ENCODE measurements at places on chromosomes 6 and 20.

GRCh38 chr6:148193063-148193680 is 149.5 kb upstream of the SASH1 start:
- DNase-seq: no peak

DNA sequence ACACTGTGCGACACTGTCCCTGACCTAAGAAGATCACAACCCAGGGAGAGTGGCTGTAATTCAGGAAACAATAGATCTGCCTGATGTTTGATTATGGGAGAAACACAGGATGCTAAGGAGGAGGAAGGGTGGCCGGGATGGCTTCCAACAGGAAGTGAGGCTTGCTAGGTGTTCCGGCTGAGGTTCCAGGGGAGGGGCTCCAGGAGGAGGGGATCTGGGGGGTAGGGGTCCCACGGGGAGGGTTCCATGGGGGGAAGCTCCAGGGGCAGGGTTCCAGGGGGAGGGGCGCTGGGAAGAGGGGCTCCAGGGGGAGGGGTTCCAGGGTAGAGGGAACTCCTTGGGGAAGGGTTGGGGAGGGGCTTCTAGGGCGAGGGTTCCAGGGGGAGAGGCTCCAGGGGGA is 48.6 kb downstream of the DAAM2 start:
- DNase-seq: no peak

GRCh38 chr6:38646166-38646878 is 6.6 kb upstream of the BTBD9 start:
- no peak for DNase-seq

DNA sequence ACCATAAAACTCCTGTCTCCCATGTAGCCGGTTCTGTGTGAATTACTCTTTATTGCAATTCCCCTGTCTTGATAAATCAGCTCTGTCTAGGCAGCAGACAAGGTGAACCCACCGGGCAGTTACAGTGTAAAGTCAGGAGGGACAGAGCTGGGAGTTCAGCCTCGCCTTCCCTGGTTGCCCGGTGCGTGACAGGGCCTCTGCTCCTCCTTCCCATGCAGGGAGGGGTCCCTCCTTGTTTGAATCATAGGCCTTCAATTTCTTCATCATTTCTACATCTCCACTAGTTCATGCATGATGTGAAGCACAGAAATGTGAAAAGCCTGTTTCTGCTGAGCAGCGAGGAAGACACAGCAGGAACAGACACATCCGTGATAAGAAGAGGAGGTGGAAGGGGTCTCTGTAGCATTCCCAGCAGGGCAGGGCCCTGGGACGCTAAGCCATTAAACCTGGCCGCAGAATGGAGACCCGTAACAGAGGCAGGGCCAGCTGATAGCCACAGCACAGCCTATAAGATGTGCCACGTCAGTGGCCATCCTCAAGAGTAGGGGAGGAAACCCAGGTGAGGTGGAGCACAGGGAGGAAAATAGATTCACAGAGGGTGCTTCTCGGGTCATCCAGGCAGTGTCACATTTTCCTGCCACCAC is 106.7 kb upstream of the CST7 start:
- DNase-seq: no peak

GRCh38 chr6:119483908-119484307 is 134.3 kb upstream of the MAN1A1 start:
- no peak for DNase-seq

- DNase-seq: no peak
Observed at GRCh38 chr6:133115946-133116345, 125.2 kb upstream of the EYA4 start.

- no peak for DNase-seq
Observed at GRCh38 chr20:46683939-46684750, 5.1 kb downstream of the TP53RK start.

- DNase-seq: no peak
Observed at GRCh38 chr6:154425034-154425433, 68.4 kb upstream of the IPCEF1 start.

DNA sequence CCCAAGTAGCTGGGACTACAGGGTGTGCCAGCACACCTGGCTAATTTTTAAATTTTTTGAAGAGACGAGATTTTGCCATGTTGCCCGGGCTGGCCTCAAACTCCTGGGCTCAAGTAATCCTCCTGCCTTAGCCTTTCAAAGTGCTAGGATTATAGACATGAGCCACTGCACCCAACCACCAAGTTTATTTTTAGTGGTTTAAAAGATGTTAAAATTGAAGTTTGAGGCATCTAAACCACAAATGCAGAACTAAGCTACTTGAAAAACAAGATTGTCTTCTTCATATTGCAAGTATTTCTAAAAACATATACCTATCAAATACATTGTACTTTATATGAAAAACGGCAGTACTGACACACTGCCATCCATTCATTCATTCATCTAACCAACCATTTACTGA is 31.6 kb downstream of the WASF1 start:
- DNase-seq: no peak

- no peak for DNase-seq
Observed at GRCh38 chr20:36479938-36480337, 61.4 kb upstream of the MYL9 start.

DNA sequence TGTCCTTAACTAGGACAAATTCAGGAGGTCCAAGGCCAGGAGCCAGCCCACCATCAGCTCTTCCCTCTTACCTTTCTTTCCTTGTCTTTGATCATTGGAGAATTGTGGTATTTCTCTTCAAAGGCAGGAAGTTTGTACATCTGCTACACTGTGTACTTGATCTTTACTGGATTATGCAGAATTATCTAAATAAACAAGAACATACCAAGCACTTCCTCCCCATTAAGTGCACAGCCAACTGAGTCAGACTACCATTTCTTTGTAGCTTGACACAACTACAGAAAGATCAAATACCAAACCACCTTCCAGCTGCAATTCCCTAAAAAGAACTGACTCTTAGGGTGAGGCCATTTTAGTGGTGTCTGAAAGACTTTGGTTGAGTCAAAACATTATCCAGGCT is 195.1 kb downstream of the HDGFL1 start:
- no peak for DNase-seq

DNA sequence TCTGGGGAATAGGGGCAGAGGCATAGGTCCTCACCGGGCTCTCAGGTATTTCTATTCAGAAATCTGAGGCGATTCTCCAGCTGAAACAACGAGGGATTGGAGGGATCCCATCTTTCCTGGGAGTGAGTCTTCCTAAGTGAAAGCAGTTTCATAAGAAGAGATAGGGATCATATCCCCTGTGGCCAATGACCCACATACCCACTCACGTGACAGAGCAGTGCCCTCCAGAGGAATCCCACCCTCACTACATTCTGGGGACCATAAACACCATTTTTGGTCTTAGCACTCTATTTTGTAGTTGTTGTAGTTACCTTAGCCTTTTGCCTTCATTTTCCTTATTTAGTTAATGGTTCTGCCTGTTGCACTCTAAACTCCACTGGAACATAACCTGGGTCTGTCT is 121.1 kb downstream of the GPR63 start:
- no peak for DNase-seq

- DNase-seq: no peak
Observed at GRCh38 chr20:41537865-41538264, 80.3 kb downstream of the CHD6 start.

DNA sequence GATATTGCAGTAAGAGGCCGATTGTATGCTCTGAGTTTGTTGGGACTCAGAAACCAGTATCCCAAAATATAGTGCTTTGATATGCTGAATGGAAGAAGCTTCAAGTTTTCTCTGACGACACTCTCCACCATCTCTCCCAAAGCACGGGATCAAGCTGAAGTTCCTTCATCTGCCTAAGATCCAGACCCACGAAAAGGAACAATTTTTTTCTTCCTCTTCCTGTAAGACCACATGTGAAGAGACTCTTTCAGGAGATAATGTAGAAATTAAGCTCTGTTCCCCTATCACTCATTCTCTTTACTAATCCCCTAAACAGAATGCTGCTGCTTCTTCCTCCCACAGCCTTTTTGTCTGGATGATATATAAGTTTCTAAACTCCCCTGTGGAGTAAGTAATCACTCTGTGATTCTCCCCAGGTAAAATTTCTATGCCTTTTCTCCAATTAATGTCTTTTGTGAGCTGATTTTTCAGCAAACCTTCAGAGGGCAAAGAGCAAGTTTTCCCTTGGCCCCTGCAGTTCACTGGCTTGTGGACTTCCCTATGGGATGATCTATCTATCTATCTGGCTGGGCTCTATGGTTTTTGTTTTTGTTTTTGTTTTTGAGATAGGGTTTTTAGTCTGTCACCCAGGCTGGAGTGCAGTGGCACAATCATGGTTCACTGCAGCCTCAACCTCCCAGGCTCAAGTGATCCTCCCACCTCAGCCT is 13.5 kb upstream of the PNRC1 start:
- no peak for DNase-seq

DNA sequence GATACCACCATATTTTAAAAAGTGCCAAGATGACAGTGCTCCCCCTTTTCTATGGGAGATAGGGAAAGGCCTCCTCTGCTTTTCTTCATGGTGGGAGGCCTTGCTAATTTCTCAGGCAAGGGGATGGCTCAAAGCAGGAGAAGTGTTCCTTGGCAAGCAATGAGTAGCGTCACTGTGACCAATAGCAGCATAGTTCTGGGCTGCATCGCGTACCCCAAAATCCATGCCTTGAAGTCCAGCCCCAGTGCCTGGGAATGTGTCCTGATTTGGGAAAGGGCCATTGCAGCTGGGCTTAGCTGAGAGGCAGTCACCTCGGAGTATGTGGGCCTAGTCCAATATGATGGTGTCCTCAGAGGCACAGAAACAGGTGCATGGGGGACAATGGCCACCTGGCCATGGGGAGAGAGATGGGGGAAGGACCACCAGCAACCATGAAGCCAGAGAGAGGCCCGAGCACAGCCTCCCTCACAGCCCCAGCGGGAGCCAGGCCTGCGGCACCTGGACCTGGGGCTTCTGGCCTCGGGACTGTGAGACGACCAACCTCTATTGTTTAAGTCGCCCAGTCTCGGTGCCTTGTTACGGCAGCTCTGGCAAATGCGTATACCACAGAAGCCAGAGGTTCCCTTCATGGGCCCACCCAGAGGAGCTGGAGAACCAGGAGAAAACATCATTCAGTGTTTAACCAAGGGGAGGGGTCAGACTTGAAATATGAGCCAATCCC is 153.1 kb upstream of the RPS6KA2 start:
- DNase-seq: no peak

DNA sequence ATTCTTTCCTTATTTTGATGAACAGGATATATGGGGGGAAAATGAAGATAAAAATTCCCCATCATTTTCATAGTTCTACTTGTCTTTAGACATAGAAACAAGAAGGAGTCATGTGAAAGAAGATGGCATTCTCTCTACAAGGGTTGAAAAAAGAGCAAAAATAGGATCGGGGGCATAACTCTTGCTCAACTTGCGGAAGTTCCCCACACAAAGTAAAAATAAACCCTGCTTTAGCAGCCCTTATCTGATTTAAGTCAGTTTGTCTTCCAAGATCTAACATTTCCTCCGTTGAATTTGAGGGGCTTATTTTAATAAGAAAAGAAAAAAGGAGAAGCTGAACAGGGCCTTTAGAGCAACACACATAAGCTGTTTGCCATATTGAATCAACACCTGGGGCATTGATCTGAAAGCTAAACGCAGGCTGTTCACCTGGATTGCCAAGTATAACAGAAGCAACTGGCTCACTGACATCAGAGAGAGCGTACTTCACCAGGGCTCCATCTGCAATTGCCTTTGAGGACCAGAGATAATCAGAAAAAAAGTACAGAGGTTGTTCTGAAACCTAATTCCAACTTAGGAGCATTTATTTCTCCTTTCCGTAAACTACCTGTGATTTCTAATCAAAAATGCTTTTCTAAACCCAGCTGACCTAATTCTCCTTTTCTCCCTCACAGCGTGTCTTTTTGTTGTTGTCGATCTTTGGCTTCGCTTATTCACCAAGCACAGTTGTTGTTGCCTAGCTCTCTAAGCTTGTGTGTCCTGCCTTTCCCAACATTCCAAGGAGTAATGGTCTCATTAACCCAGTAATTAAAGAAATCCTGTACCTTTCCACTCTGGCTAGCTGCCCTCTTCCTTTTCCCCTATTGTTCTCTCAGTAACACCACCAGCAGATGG is 568.0 kb downstream of the KIF16B start:
- no peak for DNase-seq

- no peak for DNase-seq
Observed at GRCh38 chr6:88626460-88626859, 337.0 kb downstream of the RNGTT start.

- DNase-seq: no peak
Observed at GRCh38 chr6:106138151-106138550, 52.0 kb downstream of the PRDM1 start.

DNA sequence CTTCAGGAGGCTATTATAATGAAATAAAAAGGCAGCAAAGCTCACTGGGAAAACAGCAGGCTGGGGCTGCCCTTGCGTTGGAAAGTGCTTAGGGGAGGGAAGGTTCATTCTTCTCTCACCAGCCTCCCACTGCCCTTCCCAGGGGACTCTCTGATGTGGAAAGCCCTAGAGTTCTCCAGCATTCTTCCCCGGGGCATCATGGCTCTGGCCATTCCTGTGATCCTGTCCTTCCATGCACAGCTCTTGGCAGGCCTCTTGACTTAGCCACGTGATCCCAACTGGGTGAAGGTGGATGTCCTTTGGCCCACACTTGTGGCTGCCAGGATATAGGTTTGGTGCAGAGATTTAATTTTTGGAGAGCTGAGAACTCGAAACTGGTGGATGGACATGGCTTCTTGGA is 58.0 kb upstream of the ZNF831 start:
- no peak for DNase-seq

DNA sequence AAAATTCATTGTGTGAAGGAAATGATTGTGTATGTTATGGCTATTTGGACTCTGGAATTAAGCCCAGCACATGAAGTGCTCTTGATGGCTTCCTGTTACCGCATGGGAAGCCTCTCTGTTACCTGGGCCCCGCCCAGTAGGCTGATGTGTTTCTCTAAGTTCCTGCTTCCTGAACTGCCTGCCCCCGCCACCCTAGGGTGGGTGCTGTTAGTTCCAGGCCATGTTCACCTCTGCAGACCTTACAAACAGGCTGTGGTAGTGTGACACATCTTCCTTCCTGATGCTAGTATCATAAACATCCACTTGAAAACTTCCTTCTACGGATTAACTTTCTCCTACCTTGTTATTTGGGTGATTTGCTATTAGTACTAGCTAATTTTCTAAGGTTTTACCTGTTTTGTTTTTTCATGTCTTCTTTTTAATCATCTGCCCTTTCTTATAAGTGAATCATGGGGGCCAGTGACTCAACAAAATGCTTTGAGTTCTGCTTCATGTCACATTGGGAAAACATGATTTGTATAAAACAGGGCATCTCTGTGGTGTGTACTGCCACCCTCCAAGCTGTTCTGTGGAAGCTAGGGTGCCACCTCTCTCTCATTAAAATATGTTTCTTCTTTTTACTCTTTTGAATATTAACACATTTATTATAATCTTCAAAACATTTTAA is 40.6 kb downstream of the SH3BGRL2 start:
- DNase-seq: no peak

DNA sequence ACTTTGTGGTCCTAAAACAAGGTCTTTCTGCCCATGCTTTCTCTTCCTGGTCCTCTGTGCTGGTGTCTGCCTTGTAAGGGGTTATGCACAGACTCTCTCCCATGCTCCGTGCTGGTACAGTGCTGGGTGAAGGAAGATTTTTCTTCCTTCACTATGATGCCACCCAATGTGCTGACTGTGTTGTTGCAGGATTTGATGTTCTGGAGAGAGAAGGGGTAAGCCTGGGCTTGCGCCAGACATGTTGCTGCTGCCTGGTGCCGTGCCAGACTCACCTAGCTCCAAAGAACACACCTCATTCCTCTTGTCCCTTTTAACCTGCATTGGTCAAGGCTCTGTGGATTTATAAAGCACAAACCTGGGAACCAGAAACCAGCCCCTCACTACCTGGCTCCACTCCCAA is 28.4 kb upstream of the ARMH2 start:
- peak; percentile 27 for DNase-seq

Data from HTR-8/SVneo (cell line).